Cardiac septum (tissue), 1 donor: ENCODE measurements at places on chromosomes 11 and 22.

DNA sequence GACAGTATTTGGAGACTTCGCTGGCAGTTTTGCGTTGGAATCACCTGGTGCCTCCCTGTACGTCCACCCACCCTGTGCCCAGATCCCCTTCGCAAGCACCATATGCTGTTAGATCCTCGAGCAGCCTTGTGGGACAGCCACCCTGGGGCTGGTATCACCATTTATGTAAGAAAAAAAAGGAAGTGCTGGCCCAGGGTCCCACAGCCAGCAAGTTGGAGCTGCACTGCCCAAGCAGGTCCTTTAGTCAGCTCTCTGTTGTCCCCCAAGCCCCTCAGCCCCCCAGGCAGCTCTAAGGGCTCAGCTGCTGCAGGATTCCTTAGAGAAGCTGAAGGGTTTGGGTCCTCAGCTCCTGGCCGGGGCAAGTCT, 80.3 kb downstream of the FBLN1 start:
- no peak for DNase-seq

DNA sequence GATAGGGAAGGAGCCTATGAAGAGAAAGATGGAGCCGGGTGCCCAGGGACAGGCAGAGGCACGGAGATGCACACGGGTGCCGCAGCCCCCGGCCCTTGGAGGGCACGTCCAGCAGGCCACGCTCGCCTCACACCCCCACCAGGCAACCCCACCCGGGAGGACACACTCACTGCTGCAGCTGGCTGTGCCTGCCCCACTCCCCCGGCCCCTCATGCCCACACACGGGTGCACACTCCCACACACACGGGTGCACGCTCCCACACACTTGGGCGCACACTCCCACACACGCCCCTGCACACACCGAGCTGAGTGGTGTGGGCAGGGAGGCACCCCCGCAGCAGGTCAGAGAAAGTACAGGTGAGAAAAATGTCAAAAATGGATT, 1.1 kb downstream of the MOB2 start:
- no peak for DNase-seq

GRCh38 chr11:95512682-95513081, 276.9 kb downstream of the FAM76B start:
- DNase-seq: no peak

GRCh38 chr11:22467248-22467647, 129.1 kb downstream of the SLC17A6 start:
- DNase-seq: no peak

DNA sequence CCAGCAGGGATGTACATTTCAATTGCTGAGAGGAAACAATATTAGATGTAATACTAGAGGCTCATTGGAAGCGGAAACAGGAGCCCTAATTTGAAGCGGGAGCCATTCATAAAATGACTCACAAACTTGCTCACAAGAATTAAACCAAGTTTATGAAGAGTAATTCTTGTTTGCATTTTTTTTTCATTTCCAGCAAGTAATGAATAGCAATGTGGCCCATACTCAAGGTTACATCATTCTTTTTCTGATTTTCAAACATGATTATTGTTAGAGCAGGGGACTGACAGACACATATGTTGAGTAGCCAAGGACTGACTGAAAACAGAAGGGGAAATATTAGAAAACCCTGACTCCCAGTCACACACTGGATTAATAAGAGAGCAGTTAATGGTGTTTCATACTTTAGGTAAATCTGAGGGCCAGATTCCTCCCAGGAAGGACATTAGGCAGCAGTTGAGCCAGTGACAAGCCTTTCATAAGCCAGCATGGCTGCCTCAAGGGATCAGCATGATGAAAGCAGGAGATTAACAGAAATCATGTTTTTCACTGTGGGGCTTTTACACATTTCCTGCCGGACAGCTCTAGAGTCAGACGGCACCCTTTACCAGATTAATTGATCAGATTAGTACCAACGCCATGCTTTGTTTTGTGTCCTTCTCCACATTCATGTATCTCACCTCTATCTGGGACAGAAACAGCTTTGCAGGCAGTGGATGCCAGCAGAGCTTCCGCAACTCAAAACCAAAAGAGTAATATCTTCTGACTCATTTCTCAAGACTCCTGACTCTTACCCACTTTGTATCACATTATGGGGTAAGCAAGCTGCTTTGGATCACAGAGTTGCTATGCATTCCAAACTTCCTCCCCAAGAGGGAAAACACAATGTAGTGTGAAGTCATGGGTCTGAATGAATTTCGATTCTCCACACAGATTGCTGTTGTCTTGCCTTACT, 831.6 kb downstream of the KCNA4 start:
- no peak for DNase-seq

DNA sequence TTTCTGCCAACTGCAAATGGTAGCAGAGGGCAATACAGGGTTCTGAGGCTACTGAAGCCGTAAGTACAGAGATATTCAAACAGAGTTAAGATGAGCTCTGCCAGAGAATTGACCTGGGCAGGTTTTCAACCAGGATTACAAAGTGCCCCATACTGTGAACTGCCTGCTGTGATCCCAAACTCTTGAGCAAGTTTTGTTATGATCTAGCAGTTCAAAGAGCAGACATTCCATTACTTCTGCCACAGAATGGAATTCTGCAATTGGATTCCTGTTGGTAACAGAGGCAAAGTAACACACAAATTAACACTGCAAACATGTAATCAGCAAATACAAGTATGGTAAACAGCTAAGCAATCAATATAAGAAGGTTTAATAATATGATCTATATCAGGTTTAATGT, 31.2 kb downstream of the ALG9 start:
- no peak for DNase-seq

DNA sequence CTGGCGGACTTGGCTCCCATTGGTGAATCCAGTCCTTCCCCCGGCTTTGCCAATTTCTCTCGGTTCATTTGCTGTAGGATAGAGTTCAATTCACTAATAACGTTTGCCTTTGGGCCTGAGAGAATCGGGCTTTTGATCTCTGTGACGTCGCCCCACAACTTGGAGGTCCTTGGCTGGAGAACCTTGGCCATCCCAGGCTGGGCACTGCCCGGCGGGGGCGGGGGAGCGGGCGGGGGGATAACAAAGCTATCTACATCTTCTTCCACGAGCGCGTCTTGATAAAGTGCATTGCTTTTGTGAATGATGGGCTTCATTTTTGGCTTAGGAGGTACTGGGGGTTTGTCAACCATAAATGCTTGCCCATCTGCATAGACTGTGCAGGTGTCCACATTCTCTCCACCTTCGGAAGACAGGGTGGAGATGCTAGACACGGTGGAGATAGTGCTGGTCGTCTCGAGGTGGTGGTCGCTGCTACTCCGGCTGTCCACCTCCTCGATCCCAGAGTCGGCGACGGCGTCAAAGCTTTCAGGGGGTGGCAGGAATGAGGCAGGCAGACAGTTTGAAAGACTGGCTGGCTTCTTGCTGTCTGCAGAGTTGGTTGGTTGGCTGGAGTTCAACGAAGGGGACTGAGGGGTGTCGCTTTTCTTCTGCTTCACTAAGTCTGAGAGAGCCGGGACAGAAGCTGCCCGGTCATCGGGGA, 87.1 kb downstream of the CTTN start:
- DNase-seq: no peak

DNA sequence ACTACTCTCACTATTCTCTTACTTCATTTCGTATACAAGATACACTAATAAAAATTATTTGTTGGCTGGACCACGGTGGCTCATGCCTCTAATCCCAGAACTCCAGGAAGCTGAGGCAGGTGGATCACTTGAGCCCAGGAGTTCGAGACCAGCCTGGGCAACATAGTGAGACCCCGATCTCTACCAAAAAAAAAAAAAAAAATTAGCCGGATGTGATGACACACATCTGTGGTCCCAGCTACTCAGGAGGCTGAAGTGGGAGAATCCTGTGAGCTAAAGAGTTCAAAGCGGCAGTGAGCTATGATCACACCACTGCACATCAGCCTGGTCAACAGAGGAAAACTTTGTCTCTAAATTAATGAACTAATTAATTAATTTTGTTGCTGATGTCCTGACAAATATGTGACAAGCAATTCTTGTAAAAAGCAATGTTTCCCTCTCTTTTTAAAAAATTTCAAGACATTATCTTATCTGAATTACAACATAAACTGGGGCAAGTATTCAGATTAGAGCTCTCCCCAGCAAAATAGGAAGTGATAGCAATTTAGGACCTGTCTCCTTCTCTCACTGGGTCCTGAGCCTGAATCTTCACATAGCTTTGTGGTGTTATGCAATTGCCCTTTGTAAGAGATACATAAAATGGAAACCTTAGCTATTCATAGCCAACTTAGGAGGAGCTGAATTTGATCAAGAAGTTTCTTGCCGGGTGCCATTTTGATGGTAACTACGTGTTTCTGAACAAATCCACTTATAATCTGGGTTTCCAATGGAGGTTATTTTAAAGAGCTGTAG, 17.6 kb upstream of the TMA7B start:
- DNase-seq: no peak

GRCh38 chr11:97356144-97356543, 966.3 kb downstream of the JRKL start:
- no peak for DNase-seq

DNA sequence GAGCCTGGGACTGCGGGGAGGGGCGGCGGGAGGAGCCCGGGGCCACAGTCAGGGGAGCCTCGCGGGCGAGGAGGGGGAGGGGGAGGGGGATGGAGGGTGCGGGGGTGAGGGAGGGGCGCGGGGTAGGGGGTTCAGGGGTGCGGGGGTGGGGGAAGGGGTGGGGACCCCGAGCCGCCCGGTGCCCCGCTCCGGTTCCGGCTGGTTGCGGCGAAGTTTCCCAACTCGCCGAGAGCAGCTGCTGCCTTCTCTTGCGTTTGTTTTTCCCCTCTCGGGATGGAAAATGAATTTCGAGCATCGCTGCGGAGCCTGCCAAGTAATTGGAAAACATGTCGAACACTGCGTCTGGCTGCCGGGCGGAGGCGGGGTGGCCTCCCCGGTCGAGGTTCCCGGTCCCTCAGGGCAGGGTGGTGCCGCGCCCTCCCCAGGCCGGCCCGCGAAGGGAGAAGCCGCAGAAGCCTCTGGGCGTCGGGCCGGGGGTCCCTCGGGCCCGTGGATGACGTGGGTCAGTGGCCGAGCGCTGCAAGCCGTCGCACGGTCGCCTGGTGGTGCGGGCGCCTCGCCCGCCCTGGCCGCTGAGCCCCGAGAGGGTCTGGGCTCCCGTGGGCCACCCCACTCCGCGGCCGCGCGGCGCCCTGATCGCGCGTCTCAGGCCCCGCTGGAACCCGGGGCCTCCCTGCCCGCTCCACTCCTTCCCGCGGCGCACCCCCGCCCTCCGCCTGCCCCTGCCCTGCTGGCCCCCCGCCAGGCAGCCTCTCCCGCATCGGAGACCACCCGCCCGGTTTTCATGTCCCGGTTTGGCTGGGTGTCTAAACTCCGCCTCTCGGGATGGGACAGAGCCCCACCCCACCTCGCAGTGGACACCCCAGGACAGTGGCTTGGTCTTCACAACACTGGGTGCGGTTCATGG, 12.1 kb downstream of the SPATA19 start:
- DNase-seq: peak; percentile 63

GRCh38 chr11:14971865-14972580, at the start of gene CALCA:
Gene CALCA (minus strand): TSS chr11:14972351. CDS start chr11:14971192, 1,159 bp downstream.
- DNase-seq: no peak

DNA sequence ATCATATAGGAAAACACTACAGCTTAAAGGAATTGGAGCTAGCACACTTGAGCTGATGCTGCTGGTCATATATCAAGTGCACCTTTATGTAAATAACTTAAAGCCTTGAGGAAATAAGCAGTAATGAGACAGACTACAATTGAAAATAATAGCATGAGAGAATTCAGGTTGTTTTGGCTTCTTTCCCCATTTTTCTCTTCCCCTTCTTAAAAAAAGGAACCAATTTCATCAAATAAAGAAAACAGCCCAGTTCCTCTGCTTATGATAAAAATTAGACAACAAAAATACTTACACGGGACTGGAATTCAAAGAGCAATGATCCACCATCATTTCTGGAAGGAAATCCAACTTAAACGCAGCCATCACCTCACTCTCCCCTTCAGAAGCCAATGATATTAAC, 50.2 kb upstream of the RAPSN start:
- DNase-seq: no peak

DNA sequence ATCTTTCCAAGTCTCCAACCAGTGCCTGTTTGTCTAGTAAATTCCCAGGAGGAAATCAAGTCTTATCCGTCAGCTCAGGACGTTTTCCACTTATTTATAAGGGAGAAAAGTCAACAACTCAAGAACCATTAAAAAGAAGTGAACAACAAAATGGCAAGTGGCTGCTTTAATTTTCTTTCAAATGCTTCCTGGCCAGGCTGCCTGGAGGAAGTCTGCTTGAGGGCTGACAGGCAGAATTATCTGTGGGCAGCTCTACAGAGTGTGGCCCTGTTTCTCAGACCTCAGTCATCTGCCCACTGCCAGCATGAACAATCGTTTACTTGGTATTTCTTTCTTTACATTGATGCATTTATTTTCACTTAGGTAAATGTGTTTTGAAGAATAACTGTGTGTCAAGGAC, 281.9 kb upstream of the ISX start:
- DNase-seq: no peak

DNA sequence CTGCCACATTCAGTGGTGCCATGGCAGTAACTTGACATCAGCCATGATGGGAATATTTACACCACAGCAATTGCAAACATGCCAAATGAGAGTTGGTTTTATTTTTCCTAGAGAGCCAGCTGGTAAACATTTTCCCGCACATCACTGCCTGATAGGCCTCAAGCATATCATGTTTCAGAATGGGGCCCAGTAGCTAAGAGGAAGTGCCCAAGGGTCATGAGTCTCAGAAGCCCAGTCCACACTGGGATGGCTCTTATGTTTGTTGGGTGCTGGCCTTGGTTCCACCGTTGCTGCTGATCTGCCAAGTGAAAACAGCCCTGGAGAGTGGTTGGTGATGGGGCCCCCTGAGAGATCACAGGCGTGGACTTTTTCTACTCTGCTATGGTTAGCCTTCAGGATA, 64.3 kb upstream of the NAV2 start:
- no peak for DNase-seq

DNA sequence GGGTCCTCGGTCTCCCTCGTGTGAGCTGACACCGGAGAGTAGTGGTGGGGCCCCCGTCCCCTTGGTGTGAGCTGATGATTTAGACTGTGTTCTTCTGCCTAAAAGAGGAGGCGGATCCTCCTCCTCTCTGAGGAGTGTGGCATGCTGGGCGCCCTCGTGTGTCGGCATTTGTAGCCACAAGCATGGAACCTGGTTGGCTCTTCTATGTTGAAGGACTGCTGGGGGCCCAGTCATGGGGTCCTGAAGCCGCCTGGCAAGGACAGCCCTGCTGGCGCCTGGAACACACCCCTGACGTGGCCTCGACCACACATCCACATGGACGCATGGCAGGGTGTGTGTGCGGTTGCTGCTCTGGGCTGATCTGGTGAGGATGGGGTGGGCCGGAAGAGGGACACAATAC, 50.2 kb downstream of the AP2A2 start:
- DNase-seq: no peak
